Adrenal gland (tissue), 19 donors: ENCODE measurements at places on chromosomes 5 and 9.
A peak's percentile ranks its signal among the peaks of the same experiment; 100 is the strongest.

DNA sequence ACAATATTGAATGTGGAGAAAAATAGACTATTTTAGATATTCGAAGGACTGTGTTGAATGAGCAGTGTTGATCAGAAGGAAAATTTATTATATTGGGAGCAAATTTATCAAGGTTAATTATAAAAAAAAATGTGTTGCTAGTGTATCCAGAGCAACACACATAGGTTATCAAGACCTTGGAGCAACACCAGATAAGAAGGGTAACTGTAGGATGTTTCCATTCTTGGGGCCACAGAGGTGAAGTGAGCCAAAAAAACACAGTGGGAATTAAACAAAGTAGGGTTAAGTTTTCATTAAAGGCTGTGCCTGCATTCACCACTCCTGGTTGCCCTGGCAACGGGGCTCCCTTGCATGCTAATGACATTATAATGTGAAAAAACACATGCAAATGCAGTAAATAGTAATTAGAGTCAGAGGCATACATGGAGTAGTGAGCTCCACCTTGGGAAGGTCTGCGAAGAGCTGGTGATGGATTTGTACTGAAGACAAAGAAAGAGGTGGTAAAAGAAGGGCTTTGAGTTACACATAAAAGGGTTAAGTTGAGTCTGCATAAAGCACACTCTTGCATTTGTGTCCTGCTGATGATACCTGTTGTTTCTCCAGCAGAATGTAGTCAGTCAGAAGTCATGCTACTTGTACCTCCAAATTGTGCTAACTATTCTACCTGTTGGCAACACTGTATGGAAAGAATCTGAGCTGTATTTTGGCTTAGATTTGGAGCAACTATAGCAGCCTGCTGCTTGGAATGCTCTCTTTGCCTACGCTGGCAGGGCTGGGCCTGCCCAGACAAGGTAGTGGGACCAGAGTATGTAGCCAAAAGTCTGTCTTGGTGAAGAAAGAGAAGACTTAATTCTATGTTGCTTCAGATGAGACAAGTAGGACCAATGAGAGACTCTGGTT, 59.6 kb downstream of the ATG10 start:
- DNase-seq = no peak

DNA sequence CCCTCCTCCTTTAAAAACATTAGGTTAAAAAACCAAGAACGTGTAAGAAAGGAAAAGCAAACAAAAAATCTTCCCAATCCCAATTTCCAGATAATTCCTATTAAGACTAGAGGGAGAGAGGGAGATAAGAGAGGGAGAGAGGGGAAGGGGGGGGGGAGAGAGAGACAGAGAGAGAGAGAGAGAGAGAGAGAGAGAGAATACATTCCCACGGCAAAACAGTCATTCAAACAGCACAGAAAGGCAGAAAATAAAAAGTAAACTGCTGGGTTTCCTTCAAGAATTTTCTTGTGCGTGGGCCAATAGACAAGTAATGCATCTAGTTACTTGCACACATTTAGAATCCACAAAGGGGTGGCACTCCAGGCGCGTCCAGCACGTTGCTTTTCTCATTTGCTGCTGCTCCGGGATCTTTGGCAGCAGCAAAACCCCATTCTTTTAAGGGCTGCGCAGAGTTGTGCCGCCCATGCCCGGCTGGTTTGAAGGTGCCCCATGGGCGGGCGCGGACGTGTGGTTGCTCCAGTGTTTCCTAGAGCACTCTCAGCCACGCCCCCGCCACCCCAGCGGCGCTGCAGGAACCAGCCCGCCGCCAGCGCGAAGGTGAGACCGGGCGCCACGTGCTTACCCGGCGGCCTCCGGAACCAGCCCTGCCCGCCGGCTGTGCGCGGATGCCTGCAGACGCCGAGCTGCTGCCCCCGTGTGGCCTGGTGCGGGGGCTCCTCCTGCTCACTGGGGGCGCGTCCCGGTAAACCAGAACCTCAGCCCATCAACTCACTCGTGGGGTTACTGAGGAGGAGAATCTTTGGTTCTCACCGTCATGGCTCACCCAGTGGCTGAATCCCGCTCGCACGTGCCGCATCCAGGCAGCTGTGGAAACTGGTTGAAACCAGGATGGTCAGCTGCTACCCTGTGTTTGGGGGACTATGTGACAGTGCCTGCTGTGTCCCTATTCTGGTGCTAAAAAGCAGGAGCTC, 44.6 kb downstream of the STC2 start:
- peak; percentile 73 for DNase-seq

DNA sequence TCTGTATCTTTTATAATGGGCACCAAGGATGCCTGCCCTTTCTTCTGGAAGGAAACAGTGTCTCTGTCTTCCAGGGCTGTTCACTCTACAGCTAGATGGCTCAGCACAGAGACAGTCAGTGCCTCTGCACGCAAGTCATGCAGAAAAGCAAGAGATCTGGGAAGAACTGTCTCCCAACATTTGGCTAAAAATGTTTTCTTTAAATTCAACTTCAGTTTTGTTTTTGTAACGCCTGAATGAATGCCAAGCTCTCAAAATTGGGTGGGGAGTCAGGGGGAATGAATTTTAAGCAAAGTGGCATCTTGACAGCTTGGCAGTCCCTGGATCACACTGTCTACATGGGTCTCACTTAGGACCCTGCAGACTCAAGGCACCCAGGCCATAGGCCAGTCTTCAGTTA, 12.6 kb downstream of the OLFML2A start:
- no peak for DNase-seq

- no peak for DNase-seq
Observed at GRCh38 chr5:38167562-38167996, 90.8 kb upstream of the EGFLAM start.
